Epithelial cell of proximal tubule (primary cell): ENCODE measurements at places on chromosomes 5 and 9. TPM values are rescaled to one million over a fixed set of nuclear protein-coding genes. Genes with fewer than 3 reads are reported as not detected.

The TTC1 gene
- 50.3 and 65.1 TPM in 2 replicates for total RNA-seq

The RNF14 gene
- 50.9 and 58.4 TPM in 2 replicates for total RNA-seq

The NR3C1 gene
- total RNA-seq = 14.1 and 14.6 TPM in 2 replicates

The SUSD3 gene
- 1.4 and 2.9 TPM in 2 replicates for total RNA-seq

DNA sequence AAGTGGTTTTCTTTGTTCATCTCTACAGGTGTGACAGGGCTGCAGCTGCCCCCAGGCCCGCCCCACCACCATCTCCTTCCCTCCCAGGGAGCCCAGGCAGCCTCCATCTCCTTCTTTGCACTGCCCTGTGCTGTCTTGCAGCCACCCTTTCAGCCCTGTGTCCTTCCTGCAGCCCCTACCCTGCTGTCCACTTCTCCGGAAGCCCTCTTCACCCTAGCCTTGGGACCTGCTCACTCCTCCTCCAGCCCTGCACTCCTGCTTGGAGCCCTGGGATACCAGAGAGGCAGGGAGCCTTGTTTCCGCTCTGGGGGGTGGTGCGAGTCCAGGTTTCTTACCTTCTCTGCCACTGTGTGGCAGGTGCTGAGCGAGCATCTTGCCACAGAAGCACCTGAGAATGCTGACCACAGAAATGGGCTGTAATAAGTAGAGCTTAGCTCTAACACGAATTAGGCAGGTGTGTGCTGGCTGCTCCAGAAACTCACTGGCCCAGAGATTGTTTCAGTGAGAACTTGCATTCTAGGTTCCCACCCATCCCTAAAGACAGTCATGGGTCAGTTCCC lies 51.3 kb upstream of the GADD45G start:
- no peak for DNase-seq

DNA sequence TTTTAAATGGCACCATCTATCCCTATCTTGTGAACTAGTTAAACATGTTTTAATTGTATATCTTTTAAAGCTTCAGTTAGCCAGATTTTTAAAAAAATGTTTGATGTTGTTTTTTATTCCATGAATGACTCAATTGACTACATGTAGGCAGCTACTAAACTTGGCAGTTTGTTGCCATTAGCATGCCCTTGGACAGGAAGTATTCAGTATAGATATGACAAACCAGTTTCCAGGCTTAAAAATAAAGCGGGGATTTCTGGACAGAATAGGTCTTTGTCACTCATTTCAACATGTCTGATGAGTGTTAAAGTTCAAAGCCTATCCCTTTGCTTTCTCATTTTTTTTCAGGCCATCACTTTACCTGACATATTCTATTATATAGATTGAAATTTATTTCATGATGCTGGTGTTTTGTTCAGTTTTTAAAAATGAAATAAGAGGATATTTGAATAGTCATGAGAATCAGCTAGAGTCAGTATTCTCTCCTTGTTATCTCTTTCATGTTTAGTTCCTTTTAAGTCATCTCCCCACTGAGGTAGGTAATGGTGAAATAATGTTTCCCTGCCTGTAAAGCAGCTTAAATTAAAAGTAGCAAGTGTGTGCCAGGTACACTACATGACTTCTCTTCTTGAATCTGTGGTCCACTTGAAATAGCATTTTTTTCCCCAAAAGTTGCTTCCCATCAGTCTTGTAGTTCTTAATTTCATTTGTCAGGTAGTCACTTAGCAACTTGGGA lies 11.9 kb downstream of the TNFAIP8 start:
- no peak for DNase-seq

- DNase-seq = no peak
Observed at GRCh38 chr9:120693700-120694008, 20.6 kb downstream of the MEGF9 start.

GRCh38 chr5:72488756-72489155 lies 18.5 kb downstream of the ZNF366 start:
- no peak for DNase-seq

DNA sequence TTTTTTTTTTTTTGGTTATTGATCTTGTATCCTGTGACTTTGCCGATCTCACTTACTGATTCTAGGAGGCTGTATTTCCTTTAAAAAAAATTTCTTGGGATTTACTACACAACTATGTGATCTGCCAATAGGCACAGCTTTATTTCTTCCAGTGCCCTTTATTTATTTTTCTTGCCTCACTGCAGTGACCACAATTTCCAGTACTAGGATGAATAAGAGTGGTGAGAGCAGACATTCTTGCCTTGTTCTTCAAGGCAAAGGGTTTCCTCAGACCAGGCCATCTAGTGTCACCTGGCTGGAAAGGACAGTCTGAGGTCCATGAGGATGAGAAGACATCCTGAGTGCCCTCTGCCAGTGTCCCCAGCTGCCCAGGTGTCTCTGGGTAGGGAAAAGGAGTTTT lies 265.4 kb downstream of the SPOCK1 start:
- no peak for DNase-seq

GRCh38 chr9:113895526-113895925 lies 19.4 kb downstream of the ZNF618 start:
- DNase-seq = no peak

DNA sequence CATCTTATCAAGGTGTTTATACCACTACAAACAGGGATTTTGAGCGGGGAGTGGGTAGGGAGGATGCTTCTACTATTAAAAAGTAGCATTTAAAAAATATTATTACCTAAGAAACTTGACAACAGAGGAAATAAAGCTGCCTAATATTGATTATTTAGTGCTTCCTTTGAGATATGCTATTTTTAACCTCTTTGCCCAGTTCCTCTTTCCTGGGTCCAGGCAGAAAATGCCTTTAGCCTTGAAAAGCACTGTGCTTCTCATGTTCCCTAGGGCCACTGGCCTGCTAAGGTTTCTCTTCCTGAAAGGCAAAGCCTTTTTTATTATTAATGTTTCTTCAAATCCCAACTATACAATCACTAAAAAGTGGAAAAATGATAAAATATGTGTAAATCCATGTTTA lies 217.2 kb upstream of the HAPLN1 start:
- DNase-seq = no peak

GRCh38 chr9:16434526-16434925 lies 435.9 kb downstream of the BNC2 start:
- no peak for DNase-seq
